ENCODE measurements at places on chromosomes 7 and 10.

GRCh38 chr10:85565381-85565780, 801.2 kb downstream of the GRID1 start:
- no peak for DNase-seq

- DNase-seq: no peak
Measured at GRCh38 chr7:52838981-52839411, 196.4 kb upstream of the POM121L12 start.

GRCh38 chr10:27383595-27384542, 120.2 kb upstream of the RAB18 start:
- no peak for DNase-seq

GRCh38 chr10:129259128-129259815, 207.8 kb upstream of the MGMT start:
- DNase-seq: no peak

DNA sequence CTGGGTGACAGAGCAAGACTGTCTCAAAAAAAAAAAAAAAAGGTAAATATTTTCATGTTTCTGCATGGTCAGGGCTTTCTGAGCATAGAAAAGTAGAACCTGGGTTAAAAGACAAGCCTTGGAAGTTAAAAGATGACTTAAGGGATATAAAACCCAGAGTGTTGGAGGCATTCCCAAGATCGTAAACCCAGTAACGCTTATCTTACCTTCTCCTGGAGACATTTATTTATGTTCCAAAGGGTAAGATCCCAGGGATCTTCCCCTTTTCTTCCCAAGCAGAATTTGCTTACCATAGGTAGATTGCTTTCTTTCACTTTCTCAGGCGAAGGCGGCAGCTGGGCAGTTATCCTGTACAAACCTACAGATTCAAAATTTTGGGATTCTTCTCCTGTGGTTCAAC, 22.2 kb downstream of the SUGCT start:
- DNase-seq: no peak

- DNase-seq: no peak
Measured at GRCh38 chr10:31041011-31041410, 9.3 kb upstream of the ZNF438 start.

DNA sequence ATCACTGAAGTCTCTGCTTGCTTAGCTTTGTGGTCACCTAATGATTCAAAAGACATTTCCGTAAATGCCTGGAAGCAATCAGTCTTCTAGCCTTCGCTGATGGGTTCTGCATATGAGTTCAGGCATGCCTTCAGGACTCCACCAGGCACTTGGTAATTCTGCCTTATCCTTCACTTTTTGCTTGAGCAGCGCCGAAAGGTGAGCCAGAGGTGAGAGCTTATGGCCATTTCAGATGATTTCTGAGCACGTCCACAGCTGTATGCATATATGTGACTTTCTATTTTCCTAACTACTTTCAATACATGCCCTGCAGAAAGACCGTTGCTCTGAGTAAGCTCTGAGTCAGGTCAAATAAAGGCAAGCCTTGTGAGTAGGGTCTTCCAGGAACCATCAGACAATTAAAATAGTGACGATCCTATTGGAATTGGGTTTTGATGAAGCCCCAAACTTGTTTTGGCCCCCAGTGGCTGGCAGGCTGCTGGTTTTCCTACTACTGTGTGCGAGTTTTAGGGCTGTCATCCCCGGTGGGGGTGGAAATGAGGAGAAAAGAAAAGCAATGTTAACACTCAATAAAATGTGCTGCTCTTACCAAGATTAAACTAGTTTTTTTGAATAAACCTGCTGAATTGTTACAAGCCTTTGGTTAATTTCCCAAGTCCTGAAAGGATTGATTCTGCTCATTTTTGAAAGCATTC, 154.4 kb upstream of the AKR1E2 start:
- DNase-seq: no peak

DNA sequence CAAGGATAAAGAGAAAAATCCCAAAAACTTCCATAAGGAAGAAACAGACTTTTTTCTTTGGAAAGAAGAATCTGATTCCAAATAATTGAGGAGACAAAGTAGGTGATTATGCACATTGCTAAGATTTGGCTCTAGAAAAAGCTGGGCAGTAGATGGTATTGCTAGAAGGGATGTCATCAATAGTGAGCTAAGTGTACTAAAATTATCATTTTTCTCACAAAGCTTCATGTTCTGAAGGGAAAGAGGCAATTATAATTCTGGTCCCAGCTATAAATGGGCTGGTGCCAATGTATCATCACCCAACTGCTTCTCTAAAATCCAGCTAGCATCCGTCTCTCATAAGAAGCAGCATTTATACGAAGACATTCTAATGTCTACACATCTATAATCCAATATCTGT, 23.9 kb downstream of the STEAP1 start:
- DNase-seq: no peak

DNA sequence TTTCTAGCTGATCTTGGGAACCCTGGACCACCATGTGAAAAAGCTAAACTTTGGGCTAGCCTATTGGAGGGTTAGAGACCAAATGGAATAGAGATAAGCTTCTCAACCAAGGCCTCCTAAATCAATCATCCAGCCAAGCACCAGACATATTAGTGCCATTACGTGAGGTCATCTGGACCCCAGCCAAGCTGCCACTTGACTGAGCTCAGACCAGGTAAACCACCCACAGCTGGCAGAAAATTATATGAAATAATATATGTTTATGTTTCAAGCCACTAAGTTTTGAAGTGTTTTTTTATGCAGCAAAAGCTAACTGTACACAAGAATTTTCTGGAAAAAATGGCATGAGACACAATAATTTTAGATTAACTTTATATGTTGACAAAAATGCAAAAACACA, 82.6 kb upstream of the PCGF5 start:
- DNase-seq: no peak

DNA sequence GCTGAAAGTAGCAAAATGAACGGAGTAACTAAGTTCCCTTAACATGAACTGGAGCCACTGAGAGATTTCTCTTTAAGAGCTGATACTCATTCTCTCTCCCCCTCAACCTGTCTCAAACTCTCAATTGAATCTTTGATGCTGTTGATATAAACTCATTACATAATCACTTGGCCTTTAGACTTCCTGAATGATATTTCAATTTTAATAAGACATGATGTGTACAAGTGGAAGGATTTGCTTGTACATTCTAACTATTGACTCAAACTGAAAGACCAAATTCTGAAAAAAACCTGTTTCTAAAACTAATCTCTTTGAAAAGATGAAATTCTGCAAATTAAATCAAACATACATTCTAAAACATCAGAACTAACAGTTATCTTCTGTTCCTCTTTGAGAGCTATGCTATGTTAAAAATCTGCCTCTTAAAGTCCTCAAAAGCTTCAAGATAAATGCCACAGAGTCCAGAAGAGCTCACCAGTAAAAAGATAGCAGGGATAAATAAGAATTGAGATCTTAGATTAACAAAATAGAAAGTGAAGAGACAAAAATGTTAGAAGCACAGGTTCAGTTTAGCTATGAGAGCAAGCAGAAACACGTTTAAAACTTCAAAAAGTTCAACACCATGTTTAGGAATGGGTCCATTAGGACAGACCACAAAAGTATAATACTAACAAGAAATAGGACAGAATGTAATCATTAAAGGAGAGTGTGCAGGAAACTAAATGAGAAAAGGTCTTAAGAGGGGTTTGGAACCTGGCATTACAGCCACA, 46.1 kb downstream of the TNPO3 start:
- no peak for DNase-seq

DNA sequence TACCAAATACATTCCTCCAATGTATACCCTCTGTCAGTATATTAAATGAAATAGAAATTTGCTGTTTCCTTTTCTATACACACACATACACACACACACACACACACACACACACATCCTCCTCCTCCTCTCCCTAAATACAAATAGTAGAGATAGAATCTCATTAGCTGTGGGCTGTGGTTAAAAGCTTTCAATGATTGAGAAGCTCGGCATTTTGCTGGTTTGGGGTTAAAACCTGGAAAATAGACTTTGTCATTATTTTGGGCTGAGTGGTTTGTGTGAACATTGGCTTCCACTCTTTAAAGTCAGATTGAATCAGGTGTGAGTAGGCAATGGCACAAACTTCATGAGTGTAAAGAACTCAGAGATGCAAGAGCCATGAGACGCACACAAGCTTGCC, 596.0 kb downstream of the XPNPEP1 start:
- DNase-seq: no peak

GRCh38 chr7:122626785-122627184, 72.1 kb downstream of the RNF133 start:
- no peak for DNase-seq

- no peak for DNase-seq
Measured at GRCh38 chr7:150567169-150567568, at the start of gene GIMAP4. TSS of gene GIMAP4 (plus strand) at chr7:150567390. CDS start at chr7:150569902, 2,512 bp downstream.

- no peak for DNase-seq
Measured at GRCh38 chr10:116815641-116816415, 33.5 kb upstream of the ENO4 start.

- DNase-seq: no peak
Measured at GRCh38 chr10:62054830-62055229, 153.3 kb downstream of the ARID5B start.

GRCh38 chr10:84047258-84048010, 91.9 kb upstream of the GHITM start:
- no peak for DNase-seq

DNA sequence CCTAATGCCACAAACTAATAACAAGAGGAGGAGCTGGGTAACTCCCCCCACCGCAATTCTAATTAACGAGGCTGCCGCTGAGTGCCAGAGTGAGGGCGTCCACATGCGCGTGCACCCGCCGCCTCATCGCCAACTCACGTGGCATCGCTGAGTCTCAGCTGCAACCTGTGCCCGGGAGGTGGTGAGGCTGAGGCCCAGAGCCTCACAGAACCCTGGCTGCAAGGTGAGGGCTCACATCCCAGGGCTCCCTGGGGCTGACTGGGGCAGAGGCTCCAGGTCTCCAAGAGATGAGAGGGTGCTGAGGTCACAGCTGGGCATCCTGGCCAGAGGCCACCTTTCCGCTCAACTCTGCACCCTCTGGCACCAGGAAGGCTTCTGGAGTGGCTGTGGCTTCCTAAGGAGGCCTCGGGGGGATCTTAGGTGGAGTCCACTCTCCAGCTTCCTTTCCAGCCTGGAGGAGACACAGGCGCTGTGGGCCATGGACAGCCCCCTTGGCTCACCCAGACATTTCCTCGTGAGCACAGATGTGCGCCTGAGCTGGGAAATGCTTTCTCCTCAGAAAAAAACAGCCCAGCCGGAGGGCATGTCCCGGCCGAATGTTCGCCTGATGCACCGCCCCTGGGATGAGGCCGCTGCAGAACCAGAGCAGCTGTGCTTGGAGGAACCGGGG, 242.6 kb downstream of the MAD1L1 start:
- DNase-seq: no peak

DNA sequence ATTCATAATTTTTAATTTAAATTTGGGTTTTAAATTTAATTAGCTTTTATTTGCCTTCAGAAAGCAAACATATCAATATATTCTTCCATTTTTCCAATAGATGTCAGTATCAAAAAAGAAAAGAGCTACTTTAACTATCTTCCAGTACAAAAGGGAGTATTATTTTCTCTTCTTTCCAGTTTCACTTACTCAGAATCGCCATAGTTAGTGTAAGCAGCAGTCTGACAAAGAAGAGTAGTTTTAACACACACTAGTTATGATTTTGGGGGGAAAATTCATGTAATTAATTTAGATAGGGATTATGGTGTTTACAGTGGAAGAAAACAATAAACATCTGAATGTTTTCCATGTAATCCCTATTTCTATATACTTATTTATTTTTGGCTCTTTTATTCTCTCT, 272.6 kb upstream of the DGKB start:
- no peak for DNase-seq
